ENCODE measurements at places on chromosomes 1 and 21.

GRCh38 chr1:158830074-158830677, 975 bp upstream of the MNDA start:
- peaks cover 7% of the 10 kb centered on the region for H3K4me1 ChIP-seq
- no peaks in the 10 kb centered on the region for H3K36me3 ChIP-seq
- no peak overlapping the region for H3K4me3 ChIP-seq
- H3K27ac ChIP-seq = no peak overlapping the region
- no peak for DNase-seq

DNA sequence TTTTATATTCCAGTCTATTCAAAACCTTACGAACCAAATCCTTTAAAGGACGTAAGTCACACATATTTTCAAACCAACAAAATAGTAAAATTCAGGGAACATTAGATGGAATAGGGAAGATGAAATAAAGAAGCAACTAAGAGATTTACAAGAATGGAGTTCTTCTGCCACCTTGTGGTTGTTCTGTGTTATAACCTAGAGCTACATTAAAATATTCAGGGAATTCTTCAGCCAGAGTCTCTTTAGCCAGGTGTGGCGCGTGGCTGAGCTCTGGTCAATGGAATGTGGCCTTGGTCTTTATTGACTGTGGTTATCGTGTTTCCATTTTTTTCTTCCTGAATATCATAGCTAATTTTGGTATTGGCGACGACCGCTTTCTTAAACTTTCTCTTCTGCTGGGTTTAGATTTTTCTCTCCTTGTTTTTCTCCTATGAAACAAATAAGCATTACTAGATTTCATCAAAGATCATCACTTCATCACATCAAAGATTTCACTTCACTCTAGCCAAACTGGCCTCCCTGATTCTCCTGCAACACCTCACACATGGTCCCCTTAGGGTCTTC, 221.3 kb downstream of the MRPL39 start:
- no peaks in the 10 kb centered on the region for H3K27me3 ChIP-seq
- H3K4me3 ChIP-seq = no peak overlapping the region
- H3K36me3 ChIP-seq = no peaks in the 10 kb centered on the region
- no peaks in the 10 kb centered on the region for H3K4me1 ChIP-seq
- H3K27ac ChIP-seq = no peak overlapping the region
- DNase-seq = no peak

- no peak for DNase-seq
- no peaks in the 10 kb centered on the region for H3K36me3 ChIP-seq
- no peaks in the 10 kb centered on the region for H3K4me1 ChIP-seq
- H3K27ac ChIP-seq = no peak overlapping the region
These were observed 215.6 kb downstream of the DENND1B start for GRCh38 chr1:197559655-197560054.

DNA sequence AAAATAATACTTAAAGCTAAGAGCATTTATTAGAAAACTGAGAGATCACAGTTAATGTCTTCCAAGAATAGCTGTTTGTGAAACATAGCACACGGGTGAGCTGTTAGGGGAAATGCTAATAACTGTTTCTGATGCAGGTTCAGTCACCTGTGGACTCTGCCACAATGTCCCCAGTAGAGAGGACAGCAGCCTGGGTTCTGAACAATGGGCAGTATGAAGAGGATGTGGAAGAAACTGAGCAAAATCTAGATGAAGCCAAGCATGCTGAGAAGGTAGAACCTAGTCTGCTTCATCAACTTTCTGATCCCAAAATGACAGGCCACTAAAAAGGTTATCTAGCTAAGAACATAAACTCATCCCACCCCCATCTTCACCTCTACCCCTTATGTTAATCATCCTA, 32.6 kb downstream of the CLEC20A start:
- H3K4me1 ChIP-seq = no peaks in the 10 kb centered on the region
- H3K27ac ChIP-seq = no peak overlapping the region
- DNase-seq = no peak
- no peak overlapping the region for H3K4me3 ChIP-seq
- H3K27me3 ChIP-seq = no peaks in the 10 kb centered on the region

DNA sequence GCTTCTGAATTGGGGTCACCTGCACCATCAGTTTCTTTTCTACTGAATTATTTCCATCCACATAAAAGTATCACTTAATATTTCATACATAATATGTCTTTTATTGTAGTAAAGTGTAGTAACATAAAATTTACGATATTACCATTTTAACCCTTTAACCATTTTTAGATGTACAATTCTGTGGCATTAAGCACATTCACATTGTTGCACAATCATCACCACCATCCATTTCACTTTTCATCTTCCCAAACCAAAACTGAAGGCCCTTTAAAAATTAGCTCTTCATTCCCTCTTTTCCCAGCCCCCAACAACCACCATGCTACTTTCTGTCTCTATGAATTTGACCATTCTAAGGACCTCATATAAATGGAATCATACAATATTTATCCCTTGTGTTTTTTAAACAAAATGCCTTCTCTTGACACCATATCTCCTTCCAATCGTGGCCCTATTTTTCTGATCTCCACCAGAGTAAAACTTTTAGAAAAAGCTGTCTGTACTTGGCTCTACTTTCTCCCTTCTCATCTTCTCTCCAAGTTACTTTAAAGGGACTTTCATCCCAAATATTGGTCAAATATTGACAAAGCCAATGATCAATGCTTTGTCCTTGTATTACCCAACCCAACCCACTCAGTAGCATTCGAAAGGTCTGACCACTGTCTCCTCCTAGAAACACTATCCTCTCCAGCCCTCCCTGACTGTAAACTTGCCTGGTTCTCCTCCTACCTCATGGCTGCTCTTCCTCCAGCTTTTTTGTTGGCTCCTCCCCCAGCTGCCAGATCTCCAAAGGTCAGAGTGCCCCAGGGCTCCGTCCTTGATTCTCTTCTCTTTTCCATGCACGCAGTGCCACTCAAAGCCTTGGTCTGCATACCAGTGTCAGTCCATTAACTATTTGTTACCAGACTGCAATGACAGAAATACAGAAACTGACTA, 44.7 kb downstream of the SLC30A10 start:
- no peak overlapping the region for H3K4me3 ChIP-seq
- H3K27ac ChIP-seq = no peak overlapping the region
- H3K36me3 ChIP-seq = no peaks in the 10 kb centered on the region
- no peak for DNase-seq
- H3K27me3 ChIP-seq = no peaks in the 10 kb centered on the region
